Activated CD8-positive, alpha-beta T cell treated with anti-CD3 and anti-CD28 coated beads, Interleukin-2, amount 10 ng/mL, durations not matched to agents 7 days and 5 days (primary cell): ENCODE measurements at places on chromosomes 2 and 18. TPM values are rescaled to one million over a fixed set of nuclear protein-coding genes. Genes with fewer than 3 reads are reported as not detected.

DNA sequence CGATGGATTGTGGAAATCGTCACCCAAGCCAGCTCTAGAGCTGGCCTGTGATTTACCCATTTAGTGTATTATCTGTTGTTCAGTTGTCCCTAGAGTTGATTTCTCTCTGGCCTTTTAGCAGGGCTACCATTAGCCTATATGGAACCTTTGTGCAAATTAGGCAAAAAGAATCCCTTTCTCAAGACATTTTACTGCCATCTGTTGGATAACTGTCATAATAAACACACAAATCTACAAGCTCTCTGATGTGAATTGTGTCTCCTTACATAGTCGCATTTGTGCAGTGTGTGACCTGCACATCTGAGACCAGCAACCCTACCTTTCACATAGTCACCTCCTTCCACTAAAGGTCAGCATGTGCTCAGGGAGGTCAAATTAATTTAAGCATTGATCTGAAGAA, 34.0 kb downstream of the LOXHD1 start:
- peak overlapping the region; percentile 88 for H3K27ac ChIP-seq
- peaks cover 46% of the 10 kb centered on the region for H3K4me1 ChIP-seq
- no peak overlapping the region for H3K4me3 ChIP-seq
- peaks cover 2% of the 10 kb centered on the region for H3K27me3 ChIP-seq
- peaks cover 7% of the 10 kb centered on the region for H3K36me3 ChIP-seq

GRCh38 chr2:31433541-31433940, 19.0 kb upstream of the XDH start:
- peaks cover 6% of the 10 kb centered on the region for H3K27me3 ChIP-seq
- H3K36me3 ChIP-seq = no peaks in the 10 kb centered on the region
- peaks cover 11% of the 10 kb centered on the region for H3K4me1 ChIP-seq
- DNase-seq = no peak

Gene KCNF1
- not detected for total RNA-seq

Gene PDCD1
- total RNA-seq = 2.5 TPM

GRCh38 chr2:20424300-20425290, 22.3 kb upstream of the RHOB start:
- peaks cover 6% of the 10 kb centered on the region for H3K27me3 ChIP-seq
- peaks cover 19% of the 10 kb centered on the region for H3K4me1 ChIP-seq
- H3K27ac ChIP-seq = peak overlapping the region; percentile 79

DNA sequence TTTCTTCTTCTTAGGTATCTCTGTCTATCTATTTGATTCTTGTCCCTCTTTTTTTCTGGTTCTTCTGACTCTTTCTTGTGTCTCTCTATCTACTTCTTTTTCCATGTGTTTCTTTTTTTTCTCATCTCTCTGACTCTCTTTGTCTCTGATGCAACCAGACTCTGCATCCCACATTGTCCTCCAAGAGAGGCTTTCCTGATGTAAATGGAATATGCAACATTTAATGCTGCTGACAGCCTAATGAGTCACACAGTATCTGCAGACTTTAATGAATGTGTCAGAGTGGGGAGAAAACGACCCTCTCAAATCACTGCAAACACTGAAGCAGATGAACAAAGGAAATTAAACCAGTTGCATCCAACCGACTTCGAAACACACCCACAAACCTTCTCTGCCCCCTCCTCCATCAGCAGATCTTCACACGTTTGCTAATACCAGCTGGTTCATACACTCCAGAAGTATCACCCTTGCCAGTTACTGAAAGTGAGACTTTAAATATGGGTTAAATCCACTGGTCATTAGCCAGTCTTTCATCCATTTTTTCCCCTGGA, 351.5 kb downstream of the TXNL1 start:
- DNase-seq = no peak
- no peaks in the 10 kb centered on the region for H3K27me3 ChIP-seq
- no peaks in the 10 kb centered on the region for H3K4me1 ChIP-seq
- H3K27ac ChIP-seq = no peak overlapping the region
- H3K36me3 ChIP-seq = no peaks in the 10 kb centered on the region
